ENCODE measurements at places on chromosomes 3 and 15. TPM values are rescaled to one million over a fixed set of nuclear protein-coding genes. Genes with fewer than 3 reads are reported as not detected.

The SEMA3F gene
- 0.23 TPM for total RNA-seq

The CSTA gene
- 0.59 TPM for total RNA-seq

The UTS2B gene
- 0.30 TPM for total RNA-seq

The GPR176 gene
- total RNA-seq: 142 TPM

The OR5AC2 gene
- total RNA-seq: not detected

The SNURF gene
- total RNA-seq: 17.4 TPM

The TGM4 gene
- total RNA-seq: not detected

The B3GNT5 gene
- total RNA-seq: 11.3 TPM

The HTR3E gene
- not detected for total RNA-seq

The GHRL gene
- not detected for total RNA-seq

The GOLGA6L7 gene
- total RNA-seq: not detected

The KBTBD8 gene
- total RNA-seq: 2.9 TPM

The CHST13 gene
- not detected for total RNA-seq

The RGMA gene
- 0.32 TPM for total RNA-seq

The C15orf40 gene
- total RNA-seq: 5.9 TPM

The ROPN1B gene
- not detected for total RNA-seq

The ZNF501 gene
- total RNA-seq: 7.6 TPM

The NR2E3 gene
- total RNA-seq: under 0.01 TPM

The TMEM108 gene
- 0.23 TPM for total RNA-seq

The SIDT1 gene
- not detected for total RNA-seq

The BOC gene
- 2.4 TPM for total RNA-seq

The MYO1E gene
- 256 TPM for total RNA-seq

The SPATA12 gene
- total RNA-seq: not detected

The PCOLCE2 gene
- total RNA-seq: 29.4 TPM

The SKOR1 gene
- 0.09 TPM for total RNA-seq

The KIF15 gene
- 5.8 TPM for total RNA-seq

The TRH gene
- total RNA-seq: not detected

The CDHR4 gene
- total RNA-seq: not detected

The TMC3 gene
- total RNA-seq: not detected

The TP63 gene
- not detected for total RNA-seq

The CTXND1 gene
- not detected for total RNA-seq

The FEZF2 gene
- not detected for total RNA-seq

The SH3GL3 gene
- total RNA-seq: 2.1 TPM

The SLC22A13 gene
- total RNA-seq: 1.6 TPM

The KLHL6 gene
- total RNA-seq: under 0.01 TPM

The GNAT1 gene
- total RNA-seq: not detected

The IQCH gene
- total RNA-seq: 4.2 TPM

The PSTPIP1 gene
- total RNA-seq: not detected

The CLDN16 gene
- total RNA-seq: 0.23 TPM

The SLC51B gene
- not detected for total RNA-seq

The TAGLN3 gene
- total RNA-seq: 1.8 TPM

The DLG1 gene
- 94.3 TPM for total RNA-seq

The EOMES gene
- not detected for total RNA-seq

The PP2D1 gene
- total RNA-seq: not detected

All from smooth muscle cell of the umbilical artery (primary cell).